WTC11 (cell line): ENCODE measurements at places on chromosomes 11 and 22.

GRCh38 chr11:72174302-72175070 is 17.5 kb upstream of the FOLR1 start:
- no peak for DNase-seq

DNA sequence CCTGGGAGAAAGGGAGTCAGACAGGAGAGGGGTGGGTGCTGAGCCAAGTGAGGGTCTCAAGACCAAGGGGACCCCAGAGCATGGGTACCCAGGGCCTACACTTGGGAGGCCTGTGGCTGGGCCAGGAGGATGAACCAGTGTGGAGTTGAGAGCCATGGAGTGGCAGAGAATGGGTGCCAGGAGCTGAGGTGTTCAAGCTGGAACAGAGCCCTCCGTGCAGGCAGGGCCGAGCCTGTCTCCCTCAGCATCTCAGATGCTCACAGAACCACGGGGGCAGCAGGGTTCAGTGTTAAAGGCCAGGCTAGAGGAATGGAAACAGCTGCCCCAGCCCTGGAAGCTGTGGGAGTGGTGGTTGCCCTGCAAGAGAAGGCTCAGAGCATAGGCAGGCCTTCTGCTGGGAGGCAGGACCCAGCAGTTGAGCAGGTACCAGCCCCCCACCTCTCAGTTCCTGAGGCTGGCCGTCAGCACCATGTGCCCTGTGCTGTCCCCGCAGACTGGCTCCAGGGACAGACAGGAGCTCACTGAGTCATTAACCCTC is 32.3 kb downstream of the RSPH14 start:
- no peak for DNase-seq

- no peak for DNase-seq
Measured at GRCh38 chr11:64518928-64519327, 72.1 kb upstream of the SLC22A12 start.

DNA sequence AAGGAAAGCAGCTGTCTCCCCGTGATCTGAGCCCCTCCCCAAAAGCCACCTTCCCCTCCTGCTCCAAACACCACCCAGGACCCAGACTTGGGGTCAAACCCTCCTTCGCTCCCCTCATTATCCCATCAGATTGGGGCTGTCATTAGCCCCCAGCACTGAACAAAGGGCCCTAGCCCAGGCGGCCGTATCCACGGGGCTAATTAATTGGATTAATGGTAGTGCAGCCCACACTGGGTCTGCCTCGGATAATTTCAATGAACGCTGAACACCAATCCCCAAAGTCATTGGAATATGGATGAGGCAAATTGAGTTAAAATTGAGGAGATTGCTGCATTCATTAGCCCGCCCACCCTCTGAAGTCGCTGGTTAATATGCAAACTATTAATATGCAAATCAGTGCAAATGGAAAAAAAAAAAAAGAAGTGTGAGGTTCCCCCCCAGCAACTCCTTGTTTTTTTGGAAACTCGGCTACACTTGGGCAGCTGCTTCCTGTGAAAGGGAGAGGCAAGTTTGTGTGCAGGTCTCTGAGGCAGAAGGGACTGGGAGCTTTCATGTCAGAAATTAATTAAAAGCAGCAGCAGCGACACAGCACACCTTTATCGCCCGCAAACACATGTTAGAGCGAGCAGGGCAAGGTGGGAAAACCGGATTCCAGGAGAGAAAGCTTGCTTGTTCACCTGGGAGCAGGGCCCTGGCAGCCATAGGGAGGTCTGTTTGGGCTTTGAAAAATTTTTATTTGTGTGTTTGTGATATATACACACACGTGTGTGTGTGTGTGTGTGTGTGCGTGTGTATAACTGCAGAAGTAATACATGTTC is 517.8 kb downstream of the MIAT start:
- DNase-seq, result no peak

DNA sequence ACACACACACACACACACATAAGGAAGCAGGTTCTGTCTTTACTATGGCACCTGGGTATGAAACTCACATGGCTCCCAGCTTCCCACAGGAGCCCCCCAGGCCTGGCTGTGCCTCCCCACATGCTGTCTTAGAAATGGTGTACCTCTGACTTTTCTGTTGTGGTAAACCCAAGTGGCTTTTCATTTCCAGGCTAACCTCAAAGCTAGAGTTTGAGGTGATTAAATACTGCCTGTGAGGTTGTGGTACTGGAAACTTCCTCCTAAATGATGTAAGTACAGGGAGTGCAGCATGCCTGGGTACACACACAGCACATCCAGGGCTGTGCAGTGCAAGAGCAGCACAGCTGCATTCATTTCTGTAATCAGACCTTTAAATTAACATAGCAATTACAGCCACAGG is 34.4 kb downstream of the ME3 start:
- no peak for DNase-seq

DNA sequence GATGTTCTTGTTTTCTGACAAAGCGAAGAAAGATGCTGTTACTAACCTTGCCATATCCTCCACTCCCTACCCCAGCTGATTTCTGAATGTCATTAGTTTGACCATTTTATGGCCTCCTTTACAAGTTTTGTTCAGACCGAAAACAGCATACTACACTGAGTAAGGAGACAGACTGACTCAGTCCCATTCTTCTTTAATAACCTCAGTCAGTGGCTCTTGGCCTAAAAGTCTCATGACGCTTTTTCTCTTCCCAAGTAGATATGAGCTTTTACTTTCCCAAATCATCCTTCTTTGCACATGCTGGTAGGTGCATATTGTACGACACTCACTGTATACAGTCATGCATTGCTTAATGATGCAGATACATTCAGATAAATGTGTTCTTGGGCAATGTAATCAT is 8.0 kb upstream of the FIBIN start:
- DNase-seq, result no peak

- DNase-seq, result no peak
Measured at GRCh38 chr11:126853732-126854131, 146.8 kb downstream of the KIRREL3 start.

DNA sequence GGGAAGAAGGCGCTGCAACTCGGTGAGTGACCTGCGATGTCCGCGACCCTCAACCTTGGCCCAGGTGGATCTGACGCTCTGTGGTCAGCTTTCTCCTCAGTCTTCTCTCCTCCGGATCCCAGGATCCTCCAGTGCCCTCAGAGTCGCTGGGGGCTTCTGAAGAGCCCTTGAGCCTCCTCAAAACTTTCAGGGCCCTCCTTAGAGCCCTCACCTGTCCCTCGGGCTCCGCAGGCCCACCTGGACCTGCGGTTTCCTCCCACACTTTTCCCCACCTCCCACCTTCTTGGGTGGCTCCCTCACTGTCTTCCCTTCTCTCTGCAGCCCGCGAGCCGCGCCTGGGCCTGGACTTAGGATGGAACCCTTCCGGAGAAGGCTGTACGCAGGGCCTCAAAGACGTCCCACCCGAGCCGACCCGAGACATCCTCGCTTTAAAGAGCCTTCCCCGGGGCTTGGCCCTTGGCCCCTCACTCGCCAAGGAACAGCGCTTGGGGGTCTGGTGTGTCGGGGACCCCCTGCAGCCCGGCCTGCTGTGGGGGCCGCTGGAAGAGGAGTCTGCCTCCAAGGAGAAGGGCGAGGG is 335 bp downstream of the ZNF408 start:
- no peak for DNase-seq

DNA sequence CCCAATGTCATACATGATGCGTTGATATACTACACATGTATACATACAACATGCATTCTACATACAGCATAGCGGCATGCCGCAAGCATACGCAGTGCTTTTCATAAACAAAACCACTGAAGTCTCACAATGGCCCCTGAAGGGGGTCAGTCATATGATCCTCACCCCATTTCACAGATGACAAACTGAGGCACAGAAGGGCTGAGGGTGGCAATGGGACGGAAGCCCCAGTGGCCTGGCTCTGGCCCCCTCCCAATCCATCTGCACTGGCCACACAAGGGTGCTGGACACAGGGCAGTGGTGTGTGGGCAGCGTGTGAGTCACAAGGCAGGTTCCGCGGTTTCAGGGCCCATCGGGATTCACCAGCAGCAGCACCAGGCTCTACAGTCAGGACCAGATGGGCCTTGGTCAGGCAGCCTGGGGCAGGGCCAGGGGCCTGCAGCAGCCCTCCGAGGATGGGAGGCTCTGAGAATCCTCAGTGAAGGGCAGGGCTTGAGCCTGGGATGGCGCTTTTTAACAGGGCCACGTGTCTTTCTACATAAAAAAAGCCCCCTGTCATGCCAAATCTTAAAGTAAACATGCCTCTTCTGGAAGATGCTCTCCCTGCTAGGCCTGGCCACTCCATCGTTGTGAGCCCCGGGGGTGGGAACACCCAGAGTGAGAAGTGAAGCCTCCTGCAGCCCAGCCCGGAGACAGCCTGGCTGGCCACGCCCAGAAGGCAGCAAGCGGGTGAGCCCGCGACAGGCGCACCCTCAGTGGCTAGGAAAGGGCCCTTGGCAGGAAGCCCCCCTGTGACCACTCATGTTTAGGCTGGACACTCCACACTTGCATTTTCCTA is 206.5 kb downstream of the CTTN start:
- DNase-seq, result no peak

GRCh38 chr22:29816128-29816527 is 21.9 kb downstream of the ASCC2 start:
- no peak for DNase-seq
